ENCODE measurements at places on chromosomes 1 and 21.
A peak's percentile ranks its signal among the peaks of the same experiment; 100 is the strongest.

DNA sequence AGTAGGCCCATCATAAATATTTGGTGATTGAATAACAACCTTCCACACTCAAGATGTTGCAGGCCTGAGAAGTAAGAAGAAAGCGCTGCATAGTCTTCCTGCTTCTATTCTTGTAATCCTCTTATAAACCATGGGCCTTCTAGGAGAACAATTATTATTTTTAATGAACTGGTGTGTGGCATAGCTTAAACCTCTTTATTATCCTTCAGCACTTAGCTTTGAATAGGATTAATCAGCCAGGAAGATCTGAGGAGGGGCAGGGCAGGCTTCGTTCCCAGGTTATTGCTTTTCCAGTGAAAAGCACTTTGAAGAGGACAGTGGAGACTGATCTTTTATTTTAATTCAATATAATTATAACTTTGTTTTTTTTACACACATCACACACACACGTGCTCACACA, 42.3 kb downstream of the KIF26B start:
- DNase-seq = no peak

DNA sequence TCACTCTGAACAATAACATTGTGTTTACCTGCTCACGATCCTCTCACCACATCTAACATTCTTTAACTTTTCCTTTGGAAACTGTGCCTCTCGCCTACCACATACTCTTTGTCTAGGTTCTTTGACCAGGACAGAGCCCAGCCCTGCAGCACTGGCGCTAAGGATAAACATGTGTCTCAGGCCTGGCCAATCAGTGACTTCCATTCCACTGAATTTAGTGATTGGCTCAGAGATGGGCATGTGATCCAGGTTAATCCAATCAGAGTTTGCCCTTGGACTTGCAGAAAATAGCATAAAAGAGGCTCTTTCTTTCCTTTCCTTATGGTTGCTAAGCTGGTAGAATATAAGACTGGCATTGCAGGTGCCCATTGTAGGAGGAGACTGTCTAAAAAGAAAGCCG, 605.7 kb downstream of the MATN1 start:
- DNase-seq = no peak

GRCh38 chr1:18602533-18603211, 28.0 kb upstream of the PAX7 start:
- no peak for DNase-seq

- no peak for DNase-seq
Observed at GRCh38 chr1:210531475-210532222, 202.9 kb downstream of the HHAT start.

DNA sequence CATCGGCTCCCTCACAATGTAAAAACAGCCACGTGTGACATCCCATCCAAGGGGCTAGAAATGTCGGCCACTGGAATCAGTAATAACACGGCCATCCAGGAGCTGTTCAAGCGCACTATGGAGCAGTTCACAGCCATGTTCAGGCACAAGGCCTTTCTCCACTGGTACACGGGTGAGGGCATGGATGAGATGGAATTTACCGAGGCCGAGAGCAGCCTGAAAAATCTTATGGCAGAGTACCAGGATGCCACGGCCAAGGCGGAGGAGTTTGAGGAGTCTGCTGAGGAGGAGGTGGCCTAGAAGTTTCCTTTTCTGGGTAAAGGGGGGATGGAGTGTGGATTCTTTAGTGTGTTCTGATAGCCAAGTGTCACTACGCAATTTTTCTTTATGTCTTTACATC, 61.1 kb upstream of the MAP1LC3C start:
- DNase-seq = no peak

DNA sequence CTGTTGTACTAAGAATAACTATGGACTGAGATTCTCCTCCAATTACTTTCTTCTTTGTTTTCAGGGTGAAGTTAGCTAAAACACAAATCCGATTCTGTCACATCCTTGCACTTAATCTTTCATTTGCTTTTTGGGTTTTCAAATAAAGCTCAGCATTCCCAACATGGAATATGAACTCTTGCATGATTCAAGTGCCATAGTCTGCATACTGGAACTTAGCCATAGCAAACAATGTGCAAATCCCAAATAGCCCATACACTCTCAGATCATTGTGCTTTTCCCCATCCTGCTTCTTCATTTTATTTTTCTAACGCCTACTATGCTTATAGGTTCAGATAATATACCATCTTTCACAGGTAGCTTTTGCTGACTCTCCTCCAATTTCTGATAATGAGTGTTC, 455.8 kb upstream of the PRMT6 start:
- no peak for DNase-seq

- peak; percentile 69 for DNase-seq
Observed at GRCh38 chr1:2290595-2291510, 62.7 kb downstream of the SKI start.

DNA sequence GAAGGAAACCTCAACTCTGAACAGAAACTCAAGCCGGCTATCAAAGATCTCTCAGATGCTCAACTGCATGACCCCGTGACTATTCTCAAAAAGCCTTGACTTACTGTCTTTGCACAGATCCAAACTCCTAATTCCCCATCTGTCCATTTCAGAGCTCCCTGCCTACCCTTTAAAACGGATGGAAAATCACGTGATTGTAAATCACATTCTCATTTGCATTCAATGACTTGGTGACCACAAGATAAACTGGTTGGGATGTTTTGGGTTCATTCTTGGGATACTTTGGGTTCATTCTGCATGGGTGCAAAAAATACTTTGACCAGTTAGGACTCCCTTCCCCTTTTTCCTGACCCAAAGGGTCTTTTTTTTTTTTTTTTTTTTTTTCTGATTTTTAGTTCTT, 41.3 kb upstream of the RUNX1 start:
- DNase-seq = no peak

DNA sequence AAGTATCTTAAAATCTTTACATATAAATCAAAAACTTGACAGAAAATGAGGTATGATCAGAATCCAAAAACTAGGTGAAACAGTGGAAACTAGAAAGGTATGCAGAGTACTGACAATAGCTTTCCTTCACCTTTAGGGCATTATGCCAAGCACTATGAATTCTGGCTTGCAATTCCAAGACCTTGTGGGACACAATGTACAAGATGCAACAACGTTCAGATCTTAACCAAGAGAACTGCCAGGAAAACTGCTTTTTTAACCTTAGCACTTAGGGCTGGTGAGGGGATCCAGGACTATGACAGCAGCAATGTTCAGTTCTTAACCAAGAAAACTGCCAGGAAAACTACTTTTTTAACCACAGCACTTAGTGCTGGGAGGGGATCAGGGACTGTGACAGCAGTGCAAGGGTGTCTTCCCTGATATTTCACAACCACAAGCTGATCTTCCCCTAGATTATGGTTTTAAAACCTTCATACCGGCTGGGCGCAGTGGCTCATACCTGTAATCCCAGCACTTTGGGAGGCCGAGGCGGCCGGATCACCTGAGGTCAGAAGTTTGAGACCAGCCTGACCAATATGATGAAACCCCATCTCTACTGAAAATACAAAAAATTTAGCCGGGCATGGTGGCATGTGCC, 22.3 kb downstream of the FOXJ3 start:
- DNase-seq = no peak

- DNase-seq = no peak
Observed at GRCh38 chr1:2391931-2392509, 379 bp downstream of the RER1 start.

GRCh38 chr21:21921410-21922232, 923.4 kb downstream of the NCAM2 start:
- no peak for DNase-seq

- no peak for DNase-seq
Observed at GRCh38 chr1:15188130-15188524, 34.6 kb downstream of the TMEM51 start.

Data from stimulated activated CD8-positive, alpha-beta memory T cell treated with anti-CD3 and anti-CD28 coated beads, Interleukin-4, amount 100 ng/mL, for 24 hours (primary cell).